ENCODE measurements at places on chromosomes 1 and 21.

- DNase-seq, result no peak
Observed at GRCh38 chr1:201656311-201657032, 117.5 kb downstream of the NAV1 start.

GRCh38 chr1:9768983-9769382 lies 54.8 kb downstream of the CLSTN1 start:
- DNase-seq, result no peak

GRCh38 chr1:29756085-29756484 lies 519.8 kb downstream of the PTPRU start:
- no peak for DNase-seq

DNA sequence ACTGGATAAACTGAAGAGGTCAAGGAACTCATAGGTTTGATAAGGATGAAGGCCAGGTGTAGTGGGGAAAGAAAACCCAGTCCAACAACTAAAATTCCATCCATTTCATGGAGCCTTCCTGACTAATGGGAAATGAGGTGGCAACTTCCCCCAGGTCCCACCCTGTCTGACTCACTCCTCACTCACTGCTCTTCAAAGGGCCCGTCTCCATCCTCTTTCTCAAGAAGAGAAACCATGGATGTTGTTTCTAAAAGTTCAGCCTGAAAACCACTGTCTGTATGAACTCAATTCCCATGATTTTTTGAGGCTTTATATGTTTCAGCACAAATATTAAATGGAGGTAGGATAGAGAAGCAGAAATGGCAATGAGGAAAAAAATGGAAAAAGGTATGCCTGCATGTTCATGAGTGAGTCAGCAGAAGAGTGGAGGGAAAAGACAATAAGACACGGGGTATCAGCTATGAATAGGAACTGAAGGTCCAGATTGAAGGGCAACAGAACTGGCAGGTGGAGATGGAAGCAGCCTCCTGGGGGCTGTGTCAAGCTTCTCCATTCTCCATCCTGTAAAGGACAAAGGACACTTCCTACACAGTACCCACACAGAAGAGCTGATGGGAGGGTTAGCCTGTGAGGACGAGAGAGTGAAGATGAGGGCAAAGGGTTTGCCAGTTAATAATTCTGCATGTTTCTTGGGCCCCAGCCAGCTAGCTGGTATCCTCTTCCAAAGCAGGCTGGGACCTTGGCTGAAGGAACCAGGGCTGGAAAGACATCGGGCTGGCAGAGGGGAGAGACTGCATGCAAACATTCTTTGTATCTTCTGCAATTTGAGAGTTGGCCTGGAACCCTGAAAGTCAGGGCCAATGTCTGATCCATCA lies 5.5 kb upstream of the ELOVL1 start:
- no peak for DNase-seq

DNA sequence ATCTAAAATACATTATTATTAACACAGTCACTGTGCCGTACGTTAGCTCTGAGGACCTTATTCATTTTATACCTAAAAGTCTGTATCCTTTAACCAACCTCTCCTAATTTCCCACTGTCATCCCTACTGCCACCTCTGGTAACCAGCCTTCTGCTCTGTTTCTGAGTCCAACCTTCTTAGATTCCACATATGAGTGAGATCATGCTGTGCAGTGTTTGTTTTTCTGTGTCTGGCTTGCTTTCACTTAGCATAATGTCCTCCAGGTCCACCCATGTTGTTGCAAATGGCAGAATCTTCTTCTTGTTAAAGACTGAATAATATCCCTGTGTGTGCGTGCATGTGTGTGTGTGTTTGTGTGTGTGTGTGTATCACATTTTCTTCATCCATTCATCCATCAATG lies 64.2 kb downstream of the ETS2 start:
- DNase-seq, result peak; percentile 70

DNA sequence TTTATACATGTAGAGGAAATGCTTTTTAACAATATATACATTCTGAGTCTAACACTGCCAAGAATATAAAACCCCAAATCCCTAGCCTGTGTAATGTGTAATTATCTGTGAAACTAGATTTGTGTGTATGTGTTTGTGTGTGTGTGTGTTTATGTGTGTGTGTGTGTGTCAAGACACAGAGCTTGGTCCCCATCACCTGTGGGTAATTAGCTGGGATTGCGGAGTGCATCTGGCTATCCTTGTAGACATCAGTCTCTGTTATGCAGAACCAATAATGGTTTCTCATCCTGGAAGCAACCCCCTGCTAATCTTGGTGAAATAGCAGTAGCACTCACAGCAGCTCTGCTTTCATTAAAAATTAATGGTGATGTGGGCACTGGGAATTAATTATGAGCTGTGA lies 26.3 kb upstream of the ST6GALNAC3 start:
- no peak for DNase-seq

GRCh38 chr1:18419113-18419844 lies 61.5 kb upstream of the KLHDC7A start:
- DNase-seq, result no peak

DNA sequence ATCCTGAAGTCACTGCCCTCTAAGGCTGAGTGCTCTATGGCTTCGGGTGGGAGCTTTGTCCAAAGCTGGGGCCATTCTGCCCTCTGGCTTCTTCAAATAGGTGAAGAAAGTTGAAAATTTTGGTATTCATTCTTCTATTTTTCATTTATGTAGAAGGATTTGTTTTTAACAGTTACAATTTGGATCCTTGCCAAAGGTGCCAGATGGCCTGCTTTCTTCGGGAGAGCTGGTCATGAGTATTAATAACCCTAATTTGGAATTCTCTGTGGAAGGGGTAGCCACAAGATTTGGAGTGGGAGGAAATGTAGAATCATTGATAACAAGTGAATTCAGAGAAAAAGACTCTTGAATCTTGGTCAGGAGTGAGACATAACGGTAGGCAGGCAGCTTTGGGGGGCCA lies 370.4 kb upstream of the ST6GALNAC5 start:
- DNase-seq, result no peak

- no peak for DNase-seq
Observed at GRCh38 chr1:19070197-19070651, 113.7 kb upstream of the IFFO2 start.

All from NCI-H146 (cell line).